ENCODE measurements at places on chromosomes 13 and 19.

DNA sequence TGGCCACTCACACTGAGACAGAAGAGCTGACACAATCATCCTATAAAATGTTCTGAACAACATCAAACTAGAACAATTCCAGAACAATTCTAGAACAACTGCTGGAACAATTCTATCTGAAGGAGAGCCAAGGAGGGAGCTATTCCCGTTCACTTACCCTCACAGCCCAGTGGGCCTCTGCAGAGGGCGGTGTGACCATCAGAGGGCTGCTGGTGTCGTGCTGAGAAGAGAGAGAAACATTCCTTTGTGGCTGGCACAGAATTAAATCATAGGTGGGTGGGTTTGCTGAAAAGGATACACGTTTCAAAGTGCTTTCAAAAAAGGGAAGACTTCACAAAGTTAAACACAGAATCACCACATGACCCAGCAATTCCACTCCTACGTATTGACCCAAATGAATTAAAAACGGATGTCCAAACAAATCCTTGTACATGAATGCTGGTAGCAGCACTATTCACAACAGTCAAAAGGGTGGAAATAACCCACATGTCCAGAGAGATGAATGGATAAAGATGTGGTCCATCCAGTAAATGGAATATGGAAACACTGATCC is 34.9 kb downstream of the EPS15L1 start:
- DNase-seq: no peak

- no peak for DNase-seq
Measured at GRCh38 chr19:4730740-4731171, 7.1 kb upstream of the DPP9 start.

DNA sequence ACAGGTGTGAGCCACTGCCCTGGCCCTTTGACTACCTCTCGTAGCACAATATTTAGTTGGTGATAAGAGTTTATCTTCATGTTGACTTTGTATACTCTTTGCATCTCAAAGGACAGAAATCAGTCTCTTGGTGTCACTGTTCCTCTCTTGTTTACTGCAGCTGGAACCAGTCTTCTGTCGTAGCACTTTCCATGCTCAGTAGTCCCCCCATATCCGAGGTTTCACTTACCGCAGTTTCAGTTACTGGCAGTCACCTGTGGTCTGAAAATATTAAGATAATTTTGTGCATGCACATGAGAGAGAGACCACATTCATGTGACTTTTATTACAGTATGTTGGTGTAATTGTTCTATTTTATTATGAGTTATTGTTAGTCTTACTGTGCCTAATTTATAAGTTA is 49.1 kb downstream of the WASF3 start:
- no peak for DNase-seq

DNA sequence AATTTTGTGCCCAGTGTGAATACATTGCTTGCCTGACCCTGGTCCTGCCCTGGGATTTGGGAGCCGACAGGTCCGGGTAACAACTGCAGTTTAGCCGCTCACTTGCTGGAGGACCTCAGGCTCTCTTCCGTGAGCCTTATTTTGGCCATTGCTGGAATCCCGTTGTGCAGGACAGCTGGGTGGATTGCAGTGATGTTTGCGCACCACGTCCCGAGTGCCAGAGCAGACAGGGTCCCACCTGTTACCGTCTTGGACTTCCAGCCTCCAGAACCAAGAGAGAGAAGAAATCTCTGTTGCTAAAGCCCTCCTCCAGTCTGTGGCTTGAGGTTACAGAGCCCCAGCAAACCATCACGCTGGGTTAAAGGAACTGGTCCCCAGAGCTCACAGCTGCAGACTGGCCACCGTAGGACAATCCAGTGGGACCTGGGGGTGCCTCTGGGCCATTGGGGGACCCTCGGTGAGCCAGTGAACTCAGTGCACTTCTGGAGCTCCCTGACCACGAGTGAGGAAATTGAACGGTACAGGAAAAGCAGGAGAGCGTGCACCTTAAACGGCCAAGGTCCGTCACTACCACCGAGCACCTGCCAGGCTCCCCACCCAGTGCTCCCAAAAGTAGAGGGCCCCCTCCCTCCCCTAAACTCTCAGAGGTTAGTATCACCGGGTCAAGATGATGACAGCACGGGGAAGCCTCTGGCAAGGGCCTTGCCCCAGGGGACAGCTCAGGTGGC is 92.9 kb downstream of the GNG7 start:
- DNase-seq: no peak

- no peak for DNase-seq
Measured at GRCh38 chr13:93881411-93881810, 598.1 kb downstream of the DCT start.

DNA sequence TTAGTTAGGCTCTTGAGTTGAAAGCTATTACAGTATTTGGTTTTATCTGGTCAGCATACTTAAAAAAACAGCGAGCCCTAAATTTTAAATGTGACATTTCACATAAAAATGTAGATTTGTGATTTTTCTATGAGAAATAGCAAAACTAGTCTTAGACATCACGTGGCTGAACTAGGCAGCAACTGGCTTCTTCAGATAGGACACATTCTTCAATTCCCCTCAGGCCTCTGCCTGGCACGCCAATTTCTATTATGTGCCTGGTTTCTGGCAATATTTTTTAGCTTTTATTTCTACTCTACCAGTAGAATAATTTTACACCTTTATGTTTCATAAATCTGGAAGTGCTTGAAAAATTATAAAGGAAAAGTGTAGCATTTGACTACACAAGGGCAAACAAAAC is 433.7 kb downstream of the DIAPH3 start:
- no peak for DNase-seq

DNA sequence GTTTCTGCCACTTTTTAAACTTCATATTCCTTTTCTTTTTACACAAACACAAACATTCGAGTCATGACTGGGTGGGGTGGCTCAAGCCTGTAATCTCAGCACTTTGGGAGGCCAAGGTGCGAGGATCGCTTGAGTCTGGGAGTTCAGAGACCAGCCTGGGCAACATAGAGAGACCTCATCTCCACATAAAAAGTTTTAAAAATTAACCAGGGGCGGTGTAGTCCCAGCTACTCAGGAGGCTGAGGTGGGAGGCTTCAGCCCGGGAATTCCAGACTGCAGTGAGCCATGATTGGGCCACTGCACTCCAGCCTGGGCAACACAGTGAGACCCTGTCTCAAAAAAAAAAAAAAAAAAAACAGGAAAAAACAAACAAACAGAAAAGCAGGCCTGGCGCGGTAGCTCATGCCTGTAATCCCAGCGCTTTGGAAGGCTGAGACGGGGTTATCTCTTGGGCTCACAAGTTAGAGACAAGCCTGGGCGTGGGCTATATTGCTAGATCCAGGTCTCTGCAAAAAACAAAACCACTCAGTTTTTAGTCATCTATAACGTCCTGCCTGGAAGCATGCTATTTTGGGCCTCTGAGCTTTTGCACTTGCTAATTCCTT is 583 bp upstream of the BAX start:
- DNase-seq: no peak

DNA sequence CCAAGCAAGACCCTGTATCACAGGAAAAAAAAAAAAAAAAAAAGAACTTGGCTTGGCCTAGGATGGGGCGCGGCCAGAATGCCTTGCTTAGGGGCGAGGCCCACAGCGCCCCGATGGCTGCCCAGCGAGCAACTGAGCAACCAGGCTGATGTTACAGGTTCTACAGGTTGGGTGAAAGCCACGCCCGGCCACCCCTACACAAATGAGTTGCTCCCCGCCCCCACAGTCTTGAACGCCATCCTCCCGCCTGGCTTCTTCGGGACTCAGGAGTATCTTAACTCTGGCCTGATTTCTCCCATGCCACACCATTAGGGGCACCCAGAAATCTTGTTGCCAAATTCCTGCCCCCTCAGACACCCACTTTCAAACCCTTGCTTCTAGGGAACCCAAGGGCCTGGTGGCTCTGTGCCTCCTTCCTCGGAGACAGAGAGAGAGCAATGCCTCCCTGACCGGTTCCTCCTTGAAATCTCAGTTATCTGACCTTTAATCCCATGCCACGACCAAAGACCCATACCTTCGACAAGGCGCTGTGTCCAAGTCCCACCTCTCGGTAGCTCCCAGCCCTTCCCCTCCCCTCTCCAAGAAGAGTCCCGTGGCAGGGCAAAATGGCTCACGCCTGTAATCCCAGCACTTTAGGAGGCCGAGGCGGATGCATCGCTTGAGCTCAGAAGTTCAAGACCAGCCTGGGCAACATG is 1.1 kb upstream of the CBLC start:
- peak; percentile 92 for DNase-seq

DNA sequence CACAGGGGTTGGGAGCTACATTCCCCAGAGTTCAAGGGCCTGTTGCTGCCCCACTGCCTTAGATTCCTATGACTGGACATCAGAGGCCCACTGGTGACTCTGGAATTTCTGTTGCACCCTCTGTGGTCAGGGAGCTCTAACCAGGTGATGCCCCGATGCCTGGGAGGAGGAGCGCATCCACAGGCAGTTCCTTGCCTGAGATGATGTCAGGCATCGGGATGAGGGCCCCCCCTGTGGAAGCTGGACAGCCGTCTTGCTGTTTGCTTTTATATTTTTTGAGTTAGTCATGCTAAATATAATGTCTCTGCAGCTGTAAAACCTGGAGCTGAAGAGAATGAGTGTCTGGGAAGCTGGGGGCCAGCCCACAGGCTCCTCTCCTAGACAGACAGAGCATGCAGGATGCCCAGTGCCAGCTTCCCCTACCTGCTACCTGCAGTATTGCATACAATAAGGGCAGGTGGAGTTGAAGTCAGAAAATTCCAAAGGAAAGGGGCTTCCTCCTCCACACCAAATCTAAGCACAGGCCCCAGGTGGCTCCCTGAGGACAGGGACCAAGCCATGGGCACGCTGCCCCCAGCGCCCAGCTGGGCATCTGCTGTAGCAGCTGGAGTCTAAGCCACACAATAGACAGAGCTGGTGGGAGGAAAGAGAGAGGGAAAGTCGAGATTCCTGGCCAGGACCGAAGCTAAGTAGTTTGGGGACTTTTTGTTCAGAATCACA is 16.2 kb downstream of the COL4A2 start:
- DNase-seq: no peak

- DNase-seq: no peak
Measured at GRCh38 chr13:111139873-111140561, 24.9 kb downstream of the ARHGEF7 start.
